ENCODE measurements at places on chromosomes 12 and 14.

GRCh38 chr14:62118461-62118860 lies 356.2 kb downstream of the SNAPC1 start:
- DNase-seq: no peak

- no peak for DNase-seq
Observed at GRCh38 chr12:104741077-104741476, 217.0 kb downstream of the SLC41A2 start.

DNA sequence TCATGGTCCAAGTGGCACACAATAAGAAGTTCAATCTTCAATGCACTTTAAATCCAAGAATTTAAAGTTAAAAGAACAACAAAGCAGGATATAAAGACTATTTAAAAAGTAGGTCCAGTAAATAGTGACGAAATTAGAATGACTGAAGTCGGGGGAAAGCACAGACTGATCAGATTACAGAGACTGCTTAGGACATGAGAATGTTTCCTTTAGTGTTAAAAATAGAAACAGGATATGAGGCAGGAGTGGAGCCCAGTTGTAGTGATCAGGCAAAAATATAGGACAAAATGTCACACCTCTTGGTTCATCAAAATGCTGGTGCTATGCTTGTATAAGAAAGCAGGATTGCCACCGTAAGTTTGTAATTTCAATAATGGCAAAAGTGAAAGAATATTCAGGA lies 52.2 kb upstream of the CD163 start:
- no peak for DNase-seq

GRCh38 chr14:73289729-73290128 lies 52.4 kb downstream of the PAPLN start:
- no peak for DNase-seq

DNA sequence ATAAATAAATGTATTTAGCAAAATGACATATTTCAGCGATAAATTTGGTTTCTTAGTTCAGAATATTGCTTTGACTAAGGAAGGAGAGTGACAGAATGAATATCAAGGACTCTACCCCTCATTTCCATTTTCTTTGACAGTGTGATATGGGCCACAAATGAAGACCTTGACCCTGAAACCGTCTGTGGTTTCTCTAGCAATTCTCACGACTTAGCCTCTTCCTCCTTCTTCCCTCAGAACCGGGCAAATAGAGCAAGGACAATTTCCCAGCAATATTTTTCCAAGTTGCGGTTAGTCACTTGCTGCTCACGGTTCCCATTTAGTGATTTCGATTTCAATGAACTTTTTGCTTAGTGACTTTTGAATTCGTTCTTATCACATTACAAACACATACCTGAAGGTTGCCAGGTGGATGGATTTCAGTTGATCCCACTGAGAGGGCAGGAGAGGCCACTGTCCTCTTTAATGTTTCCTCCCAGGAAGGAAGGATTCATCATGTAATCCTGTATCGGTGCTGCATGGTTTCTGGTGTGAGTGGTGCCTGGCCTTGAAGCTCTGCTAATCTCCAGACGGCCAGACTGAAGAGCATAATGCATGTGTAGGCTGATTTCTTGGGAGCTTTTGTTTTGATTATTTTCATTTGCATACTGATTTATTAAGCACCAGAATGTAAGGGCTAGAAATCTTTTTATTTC lies 77.6 kb downstream of the CHST11 start:
- no peak for DNase-seq

- DNase-seq: no peak
Observed at GRCh38 chr12:51904951-51905470, 2.3 kb upstream of the ACVRL1 start.

- DNase-seq: no peak
Observed at GRCh38 chr14:104342435-104343293, 204.3 kb downstream of the KIF26A start.

DNA sequence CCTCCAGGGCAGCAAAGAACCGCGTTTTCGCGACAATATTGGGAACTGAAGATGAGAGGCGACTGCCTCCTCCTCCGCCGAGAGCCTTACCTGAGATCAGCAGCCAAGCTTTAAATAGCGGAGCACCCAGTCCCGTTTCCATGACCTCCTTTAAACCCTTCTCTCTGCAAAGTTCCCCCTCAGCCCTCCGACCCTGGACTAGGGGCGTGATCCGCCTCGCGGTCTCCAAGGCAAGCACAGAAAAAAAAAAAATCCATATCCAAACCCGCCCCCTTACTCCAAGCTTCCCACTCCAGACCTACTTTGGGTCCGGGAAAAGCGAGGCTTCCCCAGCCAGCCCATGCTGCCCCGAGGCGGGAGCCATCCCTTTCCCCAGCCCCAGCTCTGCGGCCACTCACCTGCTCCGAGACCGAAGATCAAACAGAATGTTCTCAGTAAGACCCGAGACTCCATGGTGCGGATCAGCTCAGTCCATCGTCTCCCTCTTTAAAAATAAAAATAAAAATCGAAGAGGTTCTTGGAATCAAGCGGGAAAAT lies 630 bp downstream of the NELL2 start:
- DNase-seq: no peak

DNA sequence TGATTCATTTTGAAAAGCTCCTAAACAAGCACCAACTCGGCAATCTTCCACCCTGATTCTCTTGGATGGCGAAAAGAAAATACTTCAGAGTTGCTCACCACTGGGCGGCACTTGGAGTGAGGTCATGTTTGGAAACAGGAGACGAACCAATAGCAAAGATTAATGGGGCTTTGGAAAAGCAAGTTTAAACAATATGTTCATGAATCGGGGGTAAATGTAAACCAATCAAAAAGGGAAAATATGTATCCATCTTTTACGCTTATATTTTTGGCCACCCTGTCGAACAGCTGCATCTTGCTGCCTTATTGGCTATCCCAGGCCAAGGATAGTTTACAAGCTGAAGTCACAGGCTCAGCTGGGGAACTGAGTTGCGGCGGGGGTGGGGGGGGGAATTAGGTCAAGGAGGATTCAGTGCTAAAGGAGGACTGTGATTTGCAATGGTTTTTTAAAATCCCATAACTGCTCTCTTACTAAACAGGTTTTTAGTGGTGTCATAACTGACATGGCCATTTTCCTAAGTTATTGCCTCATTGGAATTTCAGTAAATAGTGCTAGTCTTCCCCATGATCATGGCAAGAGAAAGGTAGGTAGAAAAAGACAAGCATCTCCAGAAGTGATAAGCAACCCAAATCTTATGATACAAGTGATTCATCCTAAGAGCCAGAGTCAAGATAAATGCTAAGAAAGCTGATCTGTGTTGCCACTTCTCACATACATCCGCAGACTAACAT lies 210.6 kb downstream of the PHLDA1 start:
- DNase-seq: no peak

GRCh38 chr14:99616832-99617800 lies 13.1 kb upstream of the CCDC85C start:
- no peak for DNase-seq

- DNase-seq: no peak
Observed at GRCh38 chr14:90905531-90905930, 89.3 kb upstream of the TTC7B start.

DNA sequence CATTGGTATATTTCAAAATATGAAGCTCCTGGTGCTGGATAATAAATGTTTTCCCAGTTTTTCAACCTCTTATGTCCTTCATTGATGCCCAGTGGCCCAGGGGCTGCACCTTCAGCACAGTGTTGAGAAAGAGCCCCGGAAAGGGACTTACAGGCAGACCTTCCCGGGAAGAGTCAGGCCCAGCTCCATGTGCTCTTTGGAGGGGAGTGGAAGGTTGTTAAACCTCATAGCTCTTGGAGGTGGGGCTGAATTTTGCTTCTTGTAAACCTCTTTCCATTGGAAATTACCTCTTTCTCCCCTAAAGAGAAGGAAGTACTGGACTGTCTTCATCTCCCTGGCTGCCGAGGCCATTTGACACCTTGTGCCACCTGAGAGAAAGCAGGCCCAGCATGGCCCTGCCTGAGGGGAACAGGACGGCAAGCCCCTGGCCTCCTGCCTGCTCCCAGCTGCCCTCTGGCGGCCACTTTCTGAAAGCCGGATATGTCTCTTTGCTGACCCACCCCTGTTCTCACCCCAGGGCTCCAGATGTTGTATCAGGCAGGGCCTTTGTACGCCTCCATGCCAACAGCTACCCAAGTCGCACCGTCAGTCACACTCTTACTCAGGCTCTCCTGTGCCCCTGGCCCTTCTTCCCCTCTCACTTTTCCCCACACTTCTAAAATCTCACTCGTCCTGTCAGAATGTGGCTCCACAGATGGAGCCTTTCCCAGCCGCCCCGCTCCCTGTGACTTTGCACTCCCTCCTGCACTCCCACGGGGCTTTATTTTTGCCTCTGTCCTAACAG lies 43.0 kb downstream of the EVL start:
- DNase-seq: peak; percentile 48

Data from iPS DF 19.7 (cell line).